ENCODE measurements at places on chromosomes 1 and 21.

DNA sequence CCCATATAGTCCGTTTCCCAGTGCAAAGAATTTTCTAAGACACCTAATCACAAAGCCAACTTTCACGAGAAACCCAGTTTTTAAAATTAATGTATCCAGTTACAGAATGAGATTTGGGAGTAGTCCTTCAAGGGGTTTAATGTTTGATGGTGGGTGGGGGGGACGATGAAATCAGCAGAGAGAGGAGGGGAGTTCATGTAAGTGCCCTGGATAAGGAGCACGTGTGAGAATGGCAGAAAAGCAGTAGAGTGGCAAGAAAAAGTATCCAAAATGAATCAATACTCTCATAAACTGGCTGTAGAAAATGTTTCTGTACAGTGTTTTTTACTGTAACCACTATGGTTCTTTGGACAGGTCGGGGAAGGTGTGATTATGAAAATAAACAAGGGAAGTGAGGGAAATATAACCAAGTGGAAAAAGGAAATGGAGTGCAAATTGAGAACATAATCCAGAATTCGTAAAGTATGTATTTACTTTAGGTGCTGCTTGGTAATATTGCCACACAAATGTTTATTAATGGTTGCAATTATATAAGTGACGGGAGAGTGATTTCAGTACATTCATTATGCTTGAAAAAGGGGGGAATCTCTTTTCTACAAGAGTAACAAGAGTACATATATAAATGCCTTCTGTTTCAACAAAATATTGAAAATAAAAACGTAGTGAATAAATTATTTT, 118.7 kb upstream of the RRP15 start:
- DNase-seq: no peak

DNA sequence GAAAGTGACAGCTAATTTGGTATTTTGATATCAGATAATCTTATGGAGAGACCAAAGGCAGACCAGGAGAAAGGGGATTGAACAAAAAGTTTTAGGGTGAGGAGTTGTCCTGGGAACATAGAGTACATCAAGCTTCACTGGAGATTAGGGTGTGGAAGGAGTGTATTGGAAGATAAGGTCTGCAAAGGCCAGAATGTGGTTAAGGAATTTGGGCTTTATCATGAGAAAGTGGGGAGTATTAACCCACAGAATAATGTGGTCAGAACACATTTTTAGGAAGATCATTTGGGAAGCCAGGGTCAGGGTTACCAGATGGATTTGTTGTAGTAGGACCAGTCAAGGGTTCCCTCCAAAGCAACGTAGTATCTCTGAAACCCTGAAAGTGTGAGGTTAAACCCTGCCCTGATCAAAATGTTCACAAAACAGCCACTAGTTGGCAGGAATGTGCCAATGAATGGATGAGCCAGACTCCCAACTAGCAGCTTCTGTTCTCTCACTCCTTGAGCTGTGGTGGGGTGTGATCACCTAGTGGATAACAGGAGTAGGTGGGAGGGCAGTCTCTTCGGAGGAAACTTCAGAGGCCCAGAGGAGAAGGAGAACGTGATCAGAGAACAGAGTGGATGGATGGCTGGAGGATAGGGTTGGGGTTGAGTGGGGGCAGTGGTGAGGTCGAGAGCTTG, 35.8 kb downstream of the SLC2A1 start:
- peak; percentile 27 for DNase-seq

GRCh38 chr21:20617130-20617529, 381.1 kb upstream of the NCAM2 start:
- DNase-seq: no peak

GRCh38 chr21:33753886-33754285, 111.6 kb downstream of the ITSN1 start:
- no peak for DNase-seq

- DNase-seq: peak; percentile 59
Observed at GRCh38 chr1:110312188-110313121, 26.7 kb upstream of the RBM15 start.

DNA sequence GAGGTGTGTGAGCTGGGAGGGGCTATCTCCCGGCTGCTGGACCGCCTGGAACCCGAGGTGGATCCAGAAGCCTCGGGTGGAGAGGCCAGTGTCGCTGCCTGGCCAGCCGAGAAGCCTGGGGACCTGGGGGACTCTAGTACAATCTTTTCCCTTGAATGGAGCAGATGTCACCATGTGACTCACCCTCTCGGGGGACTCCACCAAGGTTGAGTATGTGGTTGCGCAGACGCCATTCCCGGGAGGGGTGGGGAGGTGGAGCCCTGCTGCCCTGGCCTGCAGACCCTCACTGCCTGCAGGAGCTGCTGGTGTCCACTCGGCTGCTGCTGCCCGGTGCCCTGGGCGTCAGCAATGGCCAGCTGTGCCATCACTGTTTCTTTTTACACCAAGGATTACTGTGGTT, 40.3 kb downstream of the TP73 start:
- no peak for DNase-seq

DNA sequence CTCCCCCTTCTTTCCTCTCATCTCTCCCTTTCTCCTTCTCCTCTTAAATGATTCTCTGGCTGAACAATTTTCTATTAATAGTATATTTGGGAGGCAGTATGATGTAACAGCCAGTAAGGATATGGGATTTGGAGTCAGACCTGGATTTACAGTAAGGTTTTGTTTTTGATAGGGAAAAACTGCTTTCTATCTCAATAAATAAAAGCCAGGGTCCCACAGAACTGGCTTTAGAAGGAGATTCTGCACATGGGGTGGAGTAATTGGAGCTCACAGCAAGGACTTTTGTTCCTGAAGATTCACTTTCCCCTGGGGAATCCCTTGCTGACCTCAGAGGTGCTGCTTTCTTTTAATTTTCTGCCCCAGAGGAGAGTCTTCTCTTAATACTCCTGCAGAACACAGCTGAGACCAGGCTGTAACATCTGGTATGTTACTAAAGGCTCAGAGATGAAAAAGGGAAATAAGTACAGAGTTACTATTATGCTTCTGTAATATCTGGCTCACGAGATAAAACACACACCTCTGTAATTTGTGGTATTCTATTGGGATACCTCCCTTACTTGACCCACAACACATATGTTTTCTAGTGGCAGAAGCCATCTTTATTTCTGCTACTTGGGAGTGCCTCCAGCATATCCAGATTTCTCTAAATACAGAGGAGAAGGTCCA, 13.4 kb downstream of the EPB41 start:
- DNase-seq: no peak

- DNase-seq: no peak
Observed at GRCh38 chr1:101316256-101316655, 79.4 kb downstream of the S1PR1 start.

DNA sequence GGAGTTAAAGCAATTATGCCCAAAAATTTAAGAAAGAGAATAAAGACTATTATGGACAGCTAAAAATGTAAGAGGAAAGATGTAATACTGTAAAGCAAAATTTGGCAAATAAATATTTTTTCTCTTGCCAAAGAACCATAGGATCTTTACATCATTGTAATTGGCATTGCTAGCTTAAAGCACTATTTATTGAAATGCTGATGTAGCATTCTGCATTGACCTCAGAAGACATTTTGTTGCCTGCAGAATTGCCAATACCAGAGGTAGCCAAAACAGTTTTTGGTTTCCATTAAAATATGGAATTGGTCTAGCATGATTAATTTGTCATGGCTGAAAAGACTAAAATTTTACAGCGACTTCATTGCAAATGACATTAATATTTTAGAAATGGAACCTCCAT, 191.5 kb upstream of the CHODL start:
- DNase-seq: no peak

DNA sequence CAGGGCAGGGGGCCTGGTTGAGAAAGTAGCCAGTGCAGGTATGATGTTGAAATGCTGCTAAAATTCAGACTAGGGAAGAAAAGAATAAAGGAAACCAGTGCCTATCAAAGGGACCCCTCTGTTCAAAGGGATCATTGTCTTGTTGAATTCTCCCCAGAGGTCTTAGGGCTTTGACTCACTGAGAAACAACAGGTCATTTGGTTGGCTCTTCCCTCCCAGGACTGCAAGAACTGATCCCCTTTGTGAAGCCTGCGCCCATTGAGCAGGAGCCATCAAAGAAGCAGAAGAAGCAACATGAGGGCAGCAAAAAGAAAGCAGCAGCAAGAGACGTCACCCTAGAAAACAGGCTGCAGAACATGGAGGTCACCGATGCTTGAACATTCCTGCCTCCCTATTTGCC, 11.8 kb upstream of the CELSR2 start:
- no peak for DNase-seq

DNA sequence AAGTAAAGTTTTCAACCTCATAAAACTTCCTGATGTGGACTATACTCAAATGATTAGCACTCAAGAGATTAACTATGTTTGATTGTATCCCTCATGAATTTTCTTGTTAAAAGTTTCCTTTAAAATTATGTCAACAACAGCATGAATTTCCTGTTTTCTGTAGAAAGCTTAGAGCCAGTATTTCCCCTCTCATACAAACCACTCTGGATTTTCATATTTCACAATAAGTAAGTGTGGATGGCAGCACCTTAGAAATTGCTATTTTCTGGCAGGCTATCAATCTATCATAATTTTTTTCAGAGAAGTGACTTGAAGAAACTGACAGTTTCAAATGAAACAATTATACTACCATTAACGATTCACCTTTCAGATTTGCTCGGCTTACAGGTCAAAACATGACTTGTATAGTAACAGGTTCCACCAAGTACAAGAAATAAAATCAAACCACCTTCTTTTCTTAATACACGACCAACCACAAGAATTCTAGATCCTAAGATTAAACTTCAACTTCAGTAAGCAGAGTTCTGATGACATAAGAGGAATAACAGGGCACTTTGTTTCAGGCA, 20.8 kb downstream of the ELK4 start:
- no peak for DNase-seq

DNA sequence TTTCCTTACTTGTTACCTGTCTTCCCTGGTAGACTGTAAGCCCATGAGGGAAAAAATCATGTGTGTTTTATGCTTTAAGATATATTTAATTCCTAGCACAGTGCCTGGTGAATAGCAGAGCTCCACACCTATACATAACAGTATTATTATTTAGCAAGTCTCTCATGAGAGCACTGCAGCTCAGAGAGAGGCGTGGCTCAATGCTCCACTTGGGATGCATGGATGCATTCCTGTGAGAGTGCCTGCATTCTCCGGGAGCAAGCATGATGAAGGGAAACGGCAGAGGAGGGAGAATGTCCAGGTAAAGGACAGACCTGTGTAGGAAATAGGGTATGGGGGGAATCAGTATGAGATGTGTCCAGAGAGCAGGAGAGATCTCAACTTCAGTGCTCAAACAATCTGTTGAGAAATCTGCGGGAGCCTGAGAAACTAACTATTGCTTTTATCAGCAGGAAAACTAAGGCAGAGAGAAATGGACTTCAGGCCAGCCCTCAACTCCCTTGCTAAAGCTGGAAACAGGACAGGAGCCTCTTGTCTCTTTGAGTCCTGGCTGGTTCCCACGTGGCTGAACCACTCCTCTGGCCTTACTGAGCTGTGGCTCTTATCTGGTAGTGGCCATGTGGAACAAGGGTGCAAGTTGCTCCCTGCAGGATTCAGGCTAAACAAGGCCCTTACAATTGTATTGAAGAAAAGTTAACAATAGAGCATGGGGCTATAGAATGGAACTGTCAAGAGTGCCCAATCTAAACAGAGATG, 113.1 kb downstream of the KCNN3 start:
- no peak for DNase-seq

- no peak for DNase-seq
Observed at GRCh38 chr1:148352470-148353053, 130.5 kb downstream of the PPIAL4G start.

DNA sequence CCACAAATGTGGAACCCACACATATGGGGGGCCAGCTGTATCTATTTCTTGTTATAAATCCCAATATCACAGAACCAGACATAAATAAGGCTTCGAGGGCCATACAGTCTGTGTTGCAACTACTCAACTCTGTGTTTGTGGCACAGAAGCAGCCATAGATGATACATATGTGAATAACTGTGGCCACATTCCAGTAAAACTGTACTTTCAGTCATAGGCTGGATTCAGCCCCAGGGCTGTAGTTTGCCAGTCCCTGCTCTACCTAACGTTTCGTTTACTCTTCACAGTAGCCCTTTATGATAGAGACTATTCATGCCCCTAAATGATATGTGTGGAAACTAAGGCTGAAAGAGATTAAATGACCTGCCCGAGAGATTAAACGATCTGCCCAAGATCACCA, 48.7 kb downstream of the FHAD1 start:
- no peak for DNase-seq

Data from stimulated activated CD4-positive, alpha-beta T cell treated with anti-CD3 and anti-CD28 coated beads, Interleukin-15, amount 100 ng/mL, for 1 hour (primary cell).